ENCODE measurements at places on chromosomes 16 and 17.

DNA sequence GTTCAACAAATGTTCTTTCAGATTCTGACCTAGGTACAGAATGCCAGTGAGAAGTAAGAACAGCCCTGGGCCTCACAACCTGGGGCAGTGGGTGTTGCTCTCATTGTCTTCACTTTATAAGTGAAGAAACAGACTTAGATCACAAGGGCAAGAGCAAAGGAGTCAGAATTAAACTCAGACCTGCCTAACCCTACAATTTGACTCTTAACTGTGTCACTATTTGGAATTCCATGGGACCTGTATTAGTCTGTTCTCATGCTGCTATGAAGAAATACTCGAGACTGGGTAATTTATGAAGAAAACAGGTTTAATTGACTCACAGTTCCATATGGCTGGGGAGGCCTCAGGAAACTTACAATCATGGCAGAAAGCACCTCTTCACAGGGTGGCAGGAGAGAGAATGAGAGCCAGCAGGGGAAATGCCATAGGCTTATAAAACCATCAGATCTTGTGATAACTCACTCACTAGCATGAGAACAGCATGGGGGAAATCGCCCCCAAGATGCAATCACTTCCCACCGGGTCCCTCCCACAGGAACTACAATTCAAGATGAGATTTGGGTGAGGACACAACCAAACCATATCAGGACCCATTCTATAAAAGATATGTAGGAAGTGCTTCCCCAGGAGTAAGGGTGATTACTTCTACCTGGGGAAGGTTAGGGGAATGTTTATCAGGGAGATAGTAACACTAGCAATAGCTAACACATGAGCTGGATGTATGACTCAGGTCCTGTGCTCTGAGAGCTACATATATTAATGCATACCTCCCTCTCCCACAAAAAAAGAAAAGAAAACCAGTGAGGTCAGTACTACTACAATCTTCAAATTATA lies 270.1 kb downstream of the SOX9 start:
- no peak for DNase-seq

DNA sequence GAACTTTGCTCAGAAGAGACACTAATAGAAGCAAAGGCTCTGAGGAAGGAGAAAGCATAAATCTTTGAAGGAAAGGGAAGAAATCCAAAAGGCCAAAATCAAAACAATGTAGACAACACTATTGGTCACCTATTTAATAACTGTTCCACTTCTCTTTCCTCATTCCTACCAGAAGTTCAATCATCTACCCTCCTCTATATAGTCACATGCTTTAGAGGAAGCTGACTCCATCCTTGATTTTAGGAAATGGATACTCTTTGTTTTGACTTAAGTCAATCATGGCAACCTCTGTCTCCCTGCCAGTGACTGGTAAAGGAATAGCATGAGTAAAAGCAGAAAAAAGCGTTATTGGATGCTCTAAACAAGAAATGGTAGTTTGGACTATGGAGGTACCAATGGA lies 7.3 kb downstream of the BRIP1 start:
- no peak for DNase-seq

DNA sequence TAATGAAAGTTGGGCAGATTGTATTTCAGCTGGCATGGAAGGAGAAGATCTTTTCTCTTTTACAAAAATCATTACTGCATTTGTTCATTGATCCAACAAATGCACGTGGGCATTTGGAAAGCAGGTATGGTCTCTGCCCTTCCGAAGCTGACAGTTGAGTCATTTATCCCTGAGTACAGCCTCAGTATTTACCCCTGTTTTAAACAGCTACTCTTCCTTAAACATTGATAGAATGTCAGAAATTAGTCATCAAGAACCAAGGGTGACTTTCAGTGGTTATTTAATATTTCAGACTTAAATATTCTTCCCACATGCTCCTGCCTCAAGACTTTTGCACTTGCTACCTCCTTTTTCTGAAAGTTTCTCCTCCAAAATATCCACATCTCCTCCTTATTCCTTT lies 226.7 kb upstream of the HSBP1 start:
- no peak for DNase-seq

DNA sequence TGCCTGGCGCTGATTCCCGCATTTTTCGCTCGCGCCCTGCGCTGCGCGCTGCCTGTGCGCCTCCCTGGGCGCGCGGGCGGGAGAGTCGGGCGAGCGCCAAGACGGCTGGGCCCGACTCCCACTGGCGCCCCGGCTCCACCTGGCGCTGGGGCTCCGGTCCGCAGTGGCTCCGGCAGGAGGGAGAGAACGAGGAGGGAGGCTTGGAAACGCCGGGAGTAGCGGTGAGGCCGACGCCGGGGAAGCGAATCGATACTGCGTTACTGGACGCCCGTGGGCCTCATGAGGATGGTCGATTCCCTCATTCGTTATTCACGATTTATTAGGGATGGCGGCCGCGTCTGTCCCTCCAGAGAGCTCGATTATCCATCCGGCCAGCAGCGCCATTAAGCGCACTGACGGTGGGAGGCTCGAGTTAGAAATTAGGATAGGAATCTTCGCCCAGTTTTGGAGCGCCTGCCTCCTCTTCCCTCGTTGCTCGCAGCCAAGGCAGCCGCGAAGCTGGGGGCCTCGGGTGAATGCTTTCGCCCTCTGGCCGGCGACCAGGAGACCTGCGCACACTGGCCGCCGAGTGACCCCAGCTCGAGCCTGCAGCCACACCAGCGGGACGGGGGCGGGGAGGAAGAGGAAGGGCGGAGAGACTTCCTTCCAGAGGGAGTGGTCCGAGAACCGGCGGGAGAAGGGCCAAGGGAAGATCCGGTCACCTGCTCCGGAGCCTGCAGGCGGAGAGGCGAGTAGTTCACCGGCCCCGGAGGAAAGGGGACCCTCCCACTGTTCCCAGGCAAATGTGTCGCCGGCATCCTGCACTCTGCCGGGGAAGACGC lies 1.3 kb upstream of the PCGF2 start:
- DNase-seq: peak; percentile 63

GRCh38 chr16:2715966-2716885 lies 3.8 kb downstream of the PRSS27 start:
- DNase-seq: no peak

DNA sequence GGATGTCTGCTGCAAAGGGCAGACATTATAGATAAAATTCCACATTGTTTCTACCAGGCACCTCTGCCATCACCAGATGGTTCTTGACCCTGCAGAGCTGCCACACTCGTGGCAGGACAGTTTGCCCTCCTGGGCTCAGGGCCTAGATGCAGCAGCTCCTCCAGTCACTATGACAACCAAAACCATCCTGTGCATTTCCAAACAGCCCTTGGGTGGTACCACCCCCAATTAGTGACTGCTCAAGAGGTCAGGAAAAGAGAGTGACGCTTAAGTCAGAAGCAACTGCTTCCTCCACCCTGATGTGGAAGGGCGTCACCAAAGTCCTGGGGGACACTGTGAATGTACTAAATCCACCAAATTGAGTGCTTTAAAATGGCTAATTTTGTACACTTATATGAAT lies 109.2 kb downstream of the C16orf95 start:
- no peak for DNase-seq

DNA sequence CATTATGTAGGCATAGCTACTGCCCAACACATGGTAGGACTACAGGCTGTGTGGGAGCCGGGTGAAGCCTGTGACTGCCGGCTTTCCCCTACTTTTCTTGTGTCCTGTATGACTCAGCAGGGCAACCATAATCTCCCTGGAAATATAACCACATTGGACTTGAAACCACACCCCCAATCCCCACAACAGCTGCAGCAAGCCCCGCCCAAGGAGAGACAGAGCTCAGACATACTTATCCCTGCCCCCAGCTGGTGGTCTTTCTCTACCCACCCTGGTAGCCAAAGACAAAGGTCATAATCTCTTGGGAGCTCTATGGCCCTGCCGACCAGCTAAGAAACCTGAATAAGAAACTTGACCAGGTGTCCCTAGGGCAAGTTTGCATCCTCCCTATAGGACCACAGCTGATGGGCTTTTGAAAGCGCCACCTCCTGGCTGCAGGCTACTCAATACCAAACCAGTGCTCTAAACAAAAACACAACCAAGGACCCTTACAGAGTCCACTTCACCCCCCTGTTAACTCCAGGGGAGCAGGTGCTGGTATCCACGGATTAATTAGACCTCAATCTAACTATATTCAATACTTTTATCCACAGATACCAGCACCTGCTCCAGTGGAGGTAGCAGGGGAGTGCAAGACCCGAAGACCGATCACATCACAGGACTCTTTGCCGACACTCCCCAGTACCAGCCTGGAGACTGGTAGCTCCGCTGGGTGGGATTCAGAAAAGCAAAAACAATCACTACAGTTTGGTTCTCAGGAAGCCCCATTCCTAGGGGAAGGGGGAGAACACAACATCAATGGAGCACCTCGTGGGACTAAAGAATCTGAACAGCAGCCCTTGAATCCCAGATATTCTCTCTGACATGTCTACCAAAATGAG lies 91.2 kb downstream of the IRX5 start:
- no peak for DNase-seq

- DNase-seq: no peak
These were observed 16.3 kb downstream of the PRPSAP1 start for GRCh38 chr17:76337413-76337777.

DNA sequence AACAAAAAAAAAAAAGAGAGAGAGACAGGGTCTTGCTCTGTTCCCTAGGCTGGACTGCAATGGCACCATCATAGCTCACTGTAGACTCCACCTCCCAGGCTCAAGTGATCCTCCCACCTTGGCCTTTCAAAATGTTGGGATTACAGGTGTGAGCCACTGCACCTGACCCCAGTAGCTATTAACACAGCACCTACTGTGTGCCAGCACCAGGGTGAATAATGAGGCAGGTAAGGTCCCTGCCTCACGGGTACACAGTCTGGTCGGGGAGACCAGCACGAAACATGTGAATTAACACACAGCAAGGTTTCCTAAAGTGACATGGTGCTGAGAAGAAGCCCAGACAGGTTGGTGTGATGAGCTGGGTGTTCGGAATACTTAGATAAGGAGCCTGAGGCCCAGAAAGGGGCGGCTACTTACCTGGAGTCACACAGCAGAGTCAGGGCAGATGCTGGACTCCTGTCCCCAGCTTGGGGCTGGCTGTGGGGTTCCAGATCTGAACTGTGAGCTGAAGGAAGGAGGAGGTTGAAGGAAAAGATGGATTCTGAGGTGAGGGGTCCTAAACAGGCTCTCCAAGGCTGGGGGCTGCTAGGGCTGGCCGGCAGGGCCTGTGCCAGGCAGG lies 10.5 kb upstream of the FBXL19 start:
- no peak for DNase-seq

DNA sequence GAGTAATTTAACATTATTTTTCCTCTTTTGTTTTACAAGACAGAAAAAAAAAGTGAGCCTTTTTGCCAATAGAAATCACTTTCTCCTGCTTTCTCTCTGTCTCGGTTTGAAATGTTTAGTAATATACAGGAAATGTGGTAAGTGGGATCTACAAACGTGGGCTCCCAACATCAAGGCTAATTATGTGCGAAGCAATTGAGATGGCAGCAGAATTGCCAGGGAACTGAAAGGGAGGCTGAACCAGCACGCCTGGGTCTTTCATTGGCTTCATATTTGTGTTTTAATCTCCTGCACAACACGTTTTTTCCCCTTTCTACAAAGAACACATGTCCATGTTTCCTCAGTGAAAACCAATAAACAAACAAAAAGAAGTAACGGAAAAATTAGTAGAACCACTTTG lies 743.9 kb upstream of the SOX9 start:
- DNase-seq: no peak

GRCh38 chr17:69066482-69066881 lies 5.8 kb upstream of the ABCA9 start:
- DNase-seq: no peak

GRCh38 chr16:10145542-10146035 lies 36.6 kb downstream of the GRIN2A start:
- no peak for DNase-seq

GRCh38 chr17:38654411-38655398 lies 20.1 kb downstream of the EPOP start:
- DNase-seq: no peak

- no peak for DNase-seq
These were observed 84.4 kb downstream of the RPGRIP1L start for GRCh38 chr16:53619235-53619634.

GRCh38 chr17:41294016-41294415 lies 8.6 kb downstream of the KRTAP29-1 start:
- no peak for DNase-seq

GRCh38 chr17:27520491-27521185 lies 64.4 kb downstream of the KSR1 start:
- DNase-seq: no peak
